ENCODE measurements at places on chromosomes 3 and 15.

DNA sequence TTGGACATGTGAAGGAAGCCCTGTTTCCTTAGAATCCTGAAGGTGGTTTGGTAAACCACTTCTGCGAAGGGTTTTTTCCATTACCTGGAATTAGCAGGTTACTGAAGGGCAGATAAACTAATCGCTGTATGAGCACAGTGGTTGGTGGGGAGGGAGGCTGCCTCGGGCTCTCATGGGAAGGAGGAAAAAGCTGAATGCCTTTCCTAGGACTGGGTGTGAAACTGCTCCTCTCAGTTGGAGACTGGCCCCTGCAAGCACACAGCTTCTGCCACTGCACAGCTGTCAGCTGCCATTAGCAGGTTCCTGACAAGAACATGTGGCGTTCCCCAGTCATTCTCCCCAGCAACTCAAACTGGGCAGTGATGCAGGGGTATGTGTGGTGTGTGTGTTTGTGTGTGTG lies 376.3 kb downstream of the GAP43 start:
- DNase-seq, result no peak

DNA sequence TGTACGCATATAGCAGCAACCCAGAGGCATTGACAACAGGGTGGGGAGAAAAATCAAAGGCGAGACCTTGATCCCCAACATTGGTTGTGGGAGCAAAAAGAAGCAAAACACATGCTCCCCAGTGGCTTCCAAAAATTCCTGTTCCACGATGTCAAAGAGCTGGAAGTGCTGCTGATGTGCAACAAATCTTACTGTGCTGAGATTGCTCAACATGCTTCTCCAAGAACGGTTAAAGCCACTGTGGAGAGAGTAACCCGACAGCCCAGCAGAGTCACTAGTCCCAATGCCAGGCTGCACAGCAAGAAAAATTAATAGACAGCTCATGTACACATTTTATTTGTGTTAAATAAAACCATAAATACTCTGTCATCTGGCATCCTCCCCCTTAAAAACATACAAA lies 179.9 kb upstream of the PFN2 start:
- no peak for DNase-seq

DNA sequence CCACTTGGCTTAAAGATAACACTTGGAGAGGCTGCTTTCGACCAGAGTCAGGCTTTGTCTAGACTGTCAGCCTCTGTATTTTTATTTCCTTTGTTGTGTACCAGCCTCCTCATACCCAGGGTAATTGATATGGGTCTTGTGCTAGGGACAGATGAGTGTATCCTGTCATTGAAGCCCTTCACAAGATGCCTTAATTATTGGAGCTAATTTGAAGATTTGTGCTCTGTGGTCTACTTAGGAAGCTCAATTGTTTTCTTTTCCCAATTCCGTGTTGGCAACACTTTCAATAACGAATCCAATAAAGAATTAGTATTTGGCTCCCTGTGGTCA lies 60.5 kb upstream of the DPH6 start:
- DNase-seq, result no peak

- no peak for DNase-seq
Measured at GRCh38 chr3:4218456-4219226, 84.5 kb upstream of the SETMAR start.

GRCh38 chr3:147410526-147411237 lies 1.5 kb downstream of the ZIC1 start:
- DNase-seq, result no peak

GRCh38 chr3:8837162-8837561 lies 67.7 kb upstream of the OXTR start:
- DNase-seq, result no peak

DNA sequence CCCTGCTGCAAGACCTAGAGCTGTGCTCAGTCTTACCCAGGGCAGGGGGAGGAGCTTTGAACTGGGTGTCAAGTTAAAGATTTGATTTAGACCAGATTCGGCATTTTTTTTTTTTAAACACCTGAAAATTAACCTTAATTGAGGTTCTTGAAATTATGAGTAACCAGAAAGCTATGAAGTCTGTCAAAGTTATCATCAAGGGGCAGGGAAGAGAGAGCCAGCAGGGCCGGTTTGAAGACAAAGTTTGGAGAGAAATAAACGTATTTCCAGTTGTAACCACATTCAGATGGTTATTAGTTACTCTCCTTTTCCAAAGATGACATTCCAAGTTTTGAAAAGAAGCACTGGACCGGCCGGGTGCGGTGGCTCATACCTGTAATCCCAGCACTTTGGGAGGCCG lies 12.0 kb downstream of the TMEM266 start:
- no peak for DNase-seq

DNA sequence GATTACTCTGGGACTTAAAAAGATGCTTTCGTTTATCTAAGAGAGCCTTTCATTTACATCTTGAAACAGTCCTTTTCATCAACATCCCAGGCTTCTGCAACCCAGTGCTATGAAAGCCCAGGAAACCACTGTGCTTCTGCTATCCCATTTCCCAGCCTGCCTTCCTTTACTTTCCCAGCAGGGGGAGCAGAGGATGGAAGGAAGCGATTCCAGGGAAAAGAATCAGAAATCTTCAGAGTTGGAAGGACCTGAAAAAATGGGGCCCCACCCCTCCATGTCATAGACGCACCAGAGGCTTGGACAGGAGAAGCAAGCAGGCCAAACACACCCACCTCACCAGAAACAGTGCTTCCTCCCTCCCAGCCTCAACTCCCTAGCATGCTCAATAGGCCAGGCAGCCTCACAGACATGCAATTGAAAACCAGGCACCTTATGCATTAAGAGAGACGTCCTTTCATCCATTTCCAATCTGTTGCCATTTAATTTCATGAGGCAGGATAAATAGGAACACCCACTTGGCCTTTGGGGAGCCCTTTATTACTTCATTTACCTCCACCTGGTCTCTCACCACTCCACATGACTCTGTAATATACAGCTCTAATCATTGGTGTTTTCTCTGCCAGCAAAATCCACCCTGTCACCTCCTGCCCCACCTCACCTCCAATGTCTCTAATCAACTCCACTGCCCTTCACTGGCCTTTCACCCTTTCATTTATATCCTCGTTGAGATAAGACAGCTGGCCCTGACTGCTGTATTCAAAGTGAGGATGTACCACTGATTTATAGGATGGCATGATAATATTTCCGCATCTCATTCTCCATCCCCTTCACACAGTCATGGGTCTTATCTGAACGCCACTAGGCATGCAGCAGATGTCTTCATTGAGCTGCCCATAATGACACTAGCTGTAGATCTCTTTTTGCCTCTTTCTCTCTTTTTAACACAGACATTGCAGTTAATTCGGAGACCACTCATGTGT lies 583.9 kb downstream of the NTRK3 start:
- no peak for DNase-seq

GRCh38 chr3:116233711-116234357 lies 211.5 kb downstream of the LSAMP start:
- DNase-seq, result no peak
